SK-N-SH treated with all-trans-retinoic acid at 6 μM for 48 hours (cell line): ENCODE measurements at places on chromosomes 16 and 17.

- no peak for ATAC-seq
Measured at GRCh38 chr16:75074920-75075687, 41.5 kb downstream of the LDHD start.

GRCh38 chr16:57611706-57612105 lies 16.7 kb upstream of the ADGRG1 start:
- ATAC-seq: no peak

- peak; percentile 25; the same call in 1 of the 3 replicates for ATAC-seq
Measured at GRCh38 chr16:67822511-67822910, 15.8 kb downstream of the TSNAXIP1 start.

DNA sequence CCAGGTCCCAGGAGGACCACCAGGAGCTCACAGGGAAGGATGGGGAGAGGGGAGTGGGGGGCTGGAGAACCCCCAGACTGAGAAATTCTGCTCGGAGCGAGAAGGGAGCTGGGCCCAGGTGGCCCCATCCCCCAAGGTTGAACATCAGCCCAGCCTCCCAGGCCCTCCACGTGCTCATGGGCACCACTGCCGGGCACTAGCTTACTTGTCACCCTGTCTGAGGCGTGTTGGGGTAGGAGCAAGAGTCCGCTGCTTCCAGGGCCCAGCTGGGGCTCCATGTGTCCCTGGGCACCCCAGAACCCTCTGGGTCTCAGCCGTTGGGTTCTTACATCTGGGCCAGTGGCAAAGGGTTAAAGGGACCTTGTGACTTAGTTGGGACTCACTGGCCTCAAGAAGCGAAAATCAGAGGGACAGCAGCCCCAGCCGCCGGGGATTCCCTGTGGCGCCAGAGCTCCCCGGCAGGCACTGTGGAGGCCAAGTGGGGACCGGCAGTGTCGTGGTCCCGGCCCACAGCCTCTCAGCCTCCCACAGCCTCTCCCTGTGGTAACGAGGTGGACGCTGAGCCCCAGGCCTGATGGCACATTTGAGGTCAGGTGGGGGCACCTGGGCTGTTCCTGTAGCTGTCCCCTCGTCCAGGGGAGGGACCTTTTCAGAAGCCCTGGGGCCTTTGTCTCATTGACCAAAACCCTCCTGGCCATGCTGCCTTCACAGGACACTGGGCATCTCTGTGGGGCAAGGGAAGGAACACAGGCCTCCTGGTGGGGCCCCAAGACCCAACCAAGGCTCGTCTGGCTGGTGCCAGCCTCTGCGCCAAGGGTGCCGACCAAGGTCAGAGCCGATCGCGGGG lies 33.7 kb upstream of the CDH15 start:
- no peak for ATAC-seq

DNA sequence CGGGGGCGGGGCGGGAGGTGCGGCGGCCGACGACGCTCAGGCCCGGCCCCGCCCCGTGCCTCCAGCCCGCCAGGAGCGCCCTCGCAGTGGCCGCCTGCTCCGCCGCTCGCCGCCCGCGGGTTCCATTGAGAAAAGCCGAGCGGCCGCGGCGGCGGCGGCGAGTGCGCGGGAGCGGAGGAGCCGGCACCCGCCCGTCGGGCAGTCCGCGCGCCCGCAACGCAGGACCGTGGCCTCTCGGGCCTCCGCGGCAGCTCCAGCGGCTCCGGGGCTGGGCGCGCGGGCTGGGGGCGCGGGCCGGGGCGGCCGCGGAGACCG lies at the start of gene ZFPM1:
Gene ZFPM1, plus strand, starts transcription at position 64 of the 315 bp plus-strand sequence. CDS start 359 bp downstream, outside the sequence.
- no peak for ATAC-seq

GRCh38 chr16:86948046-86948445 lies 369.1 kb downstream of the C16orf95 start:
- no peak for ATAC-seq

DNA sequence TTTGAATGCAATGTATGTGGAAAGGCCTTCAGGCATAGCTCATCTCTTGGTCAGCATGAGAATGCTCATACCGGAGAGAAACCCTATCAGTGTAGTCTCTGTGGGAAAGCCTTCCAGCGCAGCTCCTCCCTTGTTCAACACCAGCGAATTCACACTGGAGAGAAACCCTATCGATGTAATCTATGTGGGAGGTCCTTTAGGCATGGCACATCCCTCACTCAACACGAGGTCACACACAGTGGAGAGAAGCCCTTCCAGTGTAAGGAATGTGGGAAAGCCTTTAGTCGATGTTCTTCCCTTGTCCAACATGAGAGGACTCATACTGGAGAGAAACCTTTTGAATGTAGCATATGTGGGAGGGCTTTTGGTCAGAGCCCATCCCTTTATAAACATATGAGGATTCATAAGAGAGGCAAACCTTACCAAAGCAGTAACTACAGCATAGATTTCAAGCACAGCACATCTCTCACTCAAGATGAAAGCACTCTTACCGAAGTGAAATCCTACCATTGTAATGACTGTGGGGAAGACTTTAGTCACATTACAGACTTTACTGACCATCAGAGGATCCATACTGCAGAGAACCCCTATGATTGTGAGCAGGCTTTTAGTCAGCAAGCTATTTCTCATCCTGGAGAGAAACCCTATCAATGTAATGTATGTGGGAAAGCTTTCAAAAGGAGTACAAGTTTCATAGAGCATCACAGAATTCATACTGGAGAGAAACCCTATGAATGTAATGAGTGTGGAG lies 24.7 kb downstream of the ZFP90 start:
- no peak for ATAC-seq

DNA sequence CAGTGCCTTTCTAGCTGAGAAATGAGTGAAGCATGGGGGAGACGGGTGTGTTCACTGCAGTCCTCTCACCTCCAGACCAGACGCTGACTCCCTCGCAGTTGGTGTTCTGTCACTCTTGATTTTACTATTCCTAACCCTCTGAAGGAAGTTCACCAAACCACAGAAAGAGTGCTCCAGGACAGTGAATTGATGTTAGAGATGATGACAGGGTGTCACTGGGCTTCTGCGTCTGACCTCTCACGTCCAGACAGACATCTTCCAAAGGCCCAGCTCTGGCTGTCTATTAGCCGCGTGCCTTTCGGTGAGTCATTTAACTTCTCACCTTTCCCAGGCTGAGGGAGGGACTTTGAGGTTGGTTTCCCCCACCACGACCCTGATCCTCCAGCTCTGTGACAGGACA lies 8.2 kb downstream of the CRAMP1 start:
- ATAC-seq: no peak

DNA sequence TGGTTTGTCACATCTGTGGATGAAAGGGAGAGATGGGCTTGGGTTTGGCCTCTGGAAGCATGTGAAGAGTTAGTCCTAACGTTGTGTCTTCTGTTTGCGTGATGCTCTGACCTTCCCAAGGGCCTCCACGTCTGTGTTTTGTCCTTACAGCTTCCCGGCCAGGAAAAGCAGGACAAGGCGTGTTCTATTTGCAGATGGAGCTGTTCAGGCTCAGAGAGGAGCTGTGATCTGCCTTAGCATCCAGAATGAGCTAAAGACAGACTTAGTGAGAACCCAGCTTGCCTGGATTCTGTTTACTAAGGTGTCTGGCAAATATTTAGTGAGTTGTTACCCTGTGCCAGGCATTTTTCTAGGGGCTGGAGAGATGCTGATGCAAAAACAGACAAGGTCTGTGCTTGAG lies 282.1 kb downstream of the CBLN1 start:
- ATAC-seq: no peak

DNA sequence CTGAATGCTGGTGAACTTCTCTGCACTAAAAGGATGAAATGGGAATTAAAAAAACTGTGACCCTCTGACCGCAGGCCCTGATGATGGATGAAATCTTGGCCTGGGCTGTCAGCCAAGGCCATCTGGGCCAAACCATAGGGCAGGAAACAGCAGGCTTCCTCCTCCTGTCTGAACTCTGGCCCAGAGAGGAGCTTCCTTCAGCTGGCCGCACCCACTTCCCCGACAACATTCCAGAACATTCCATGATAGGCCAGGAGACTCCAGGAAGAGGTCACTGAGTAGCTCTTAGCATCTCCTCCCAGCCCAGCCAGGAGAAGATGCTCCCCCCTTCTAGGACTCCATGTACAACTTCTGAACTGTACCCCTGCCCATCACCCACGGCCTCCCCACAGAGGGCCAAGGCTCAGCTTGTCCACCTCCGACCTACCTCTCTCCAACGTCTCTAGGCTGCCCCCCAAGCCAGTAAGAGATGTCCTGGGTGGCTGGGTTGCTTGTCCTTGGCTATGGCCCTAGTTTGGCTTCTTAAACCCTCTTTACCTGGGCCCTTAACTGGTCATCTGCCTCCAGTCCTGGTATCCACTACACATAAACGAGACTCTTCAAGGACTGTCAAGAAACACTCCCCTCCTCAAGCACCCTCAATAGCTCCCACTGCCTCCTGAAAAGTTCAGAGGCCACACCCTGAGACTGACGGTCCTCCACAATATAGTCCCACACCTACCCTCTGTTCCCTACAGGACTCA lies 1.7 kb downstream of the RPH3AL start:
- peak; percentile 75 for ATAC-seq

GRCh38 chr17:62919388-62919787 lies 46.6 kb upstream of the TANC2 start:
- no peak for ATAC-seq

DNA sequence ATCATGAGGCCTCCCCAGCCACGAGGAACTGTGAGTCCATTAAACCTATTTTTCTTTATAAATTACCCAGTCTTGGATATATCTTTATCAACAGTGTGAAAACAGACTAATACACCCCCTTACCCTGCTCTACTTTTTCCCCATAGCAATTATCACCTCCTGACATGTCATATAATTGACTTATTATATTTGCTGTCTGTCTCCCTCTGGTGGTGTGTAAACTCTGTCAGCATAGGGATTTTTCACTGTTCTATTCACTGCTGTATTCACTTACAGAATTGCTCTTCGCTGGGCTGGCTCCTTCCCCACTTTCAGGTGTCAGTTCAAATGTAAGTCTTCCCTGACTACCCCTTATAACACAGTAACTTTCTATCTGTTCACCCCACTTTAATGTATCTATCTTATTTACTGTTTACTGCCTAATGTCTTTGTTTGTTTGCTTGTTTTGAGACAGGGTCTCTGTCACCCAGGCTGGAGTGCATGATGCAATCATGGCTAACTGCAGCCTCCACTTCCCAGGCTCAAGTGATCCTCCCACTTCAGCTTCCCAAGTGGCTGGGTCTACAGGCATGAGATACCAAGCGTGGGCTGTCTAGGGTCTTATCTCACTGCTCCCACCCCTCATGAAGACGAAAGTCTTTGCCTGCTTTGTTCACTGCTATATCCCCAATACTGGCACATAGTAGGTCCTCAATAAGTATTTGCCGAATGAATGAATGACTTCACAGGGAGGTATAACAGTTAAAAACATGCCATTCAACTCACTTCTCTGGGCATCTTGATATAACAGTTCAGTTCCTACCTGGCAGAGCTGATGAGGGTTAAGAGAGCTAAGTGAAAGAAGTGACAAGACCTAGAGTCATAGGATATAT lies 52.4 kb upstream of the CDH3 start:
- ATAC-seq: no peak

GRCh38 chr17:50443505-50443974 lies 17.5 kb downstream of the ACSF2 start:
- peak; percentile 68 for ATAC-seq

GRCh38 chr16:74094514-74094913 lies 202.1 kb upstream of the PSMD7 start:
- no peak for ATAC-seq

GRCh38 chr16:89561884-89562599 lies 1.6 kb downstream of the RPL13 start:
- ATAC-seq: no peak

DNA sequence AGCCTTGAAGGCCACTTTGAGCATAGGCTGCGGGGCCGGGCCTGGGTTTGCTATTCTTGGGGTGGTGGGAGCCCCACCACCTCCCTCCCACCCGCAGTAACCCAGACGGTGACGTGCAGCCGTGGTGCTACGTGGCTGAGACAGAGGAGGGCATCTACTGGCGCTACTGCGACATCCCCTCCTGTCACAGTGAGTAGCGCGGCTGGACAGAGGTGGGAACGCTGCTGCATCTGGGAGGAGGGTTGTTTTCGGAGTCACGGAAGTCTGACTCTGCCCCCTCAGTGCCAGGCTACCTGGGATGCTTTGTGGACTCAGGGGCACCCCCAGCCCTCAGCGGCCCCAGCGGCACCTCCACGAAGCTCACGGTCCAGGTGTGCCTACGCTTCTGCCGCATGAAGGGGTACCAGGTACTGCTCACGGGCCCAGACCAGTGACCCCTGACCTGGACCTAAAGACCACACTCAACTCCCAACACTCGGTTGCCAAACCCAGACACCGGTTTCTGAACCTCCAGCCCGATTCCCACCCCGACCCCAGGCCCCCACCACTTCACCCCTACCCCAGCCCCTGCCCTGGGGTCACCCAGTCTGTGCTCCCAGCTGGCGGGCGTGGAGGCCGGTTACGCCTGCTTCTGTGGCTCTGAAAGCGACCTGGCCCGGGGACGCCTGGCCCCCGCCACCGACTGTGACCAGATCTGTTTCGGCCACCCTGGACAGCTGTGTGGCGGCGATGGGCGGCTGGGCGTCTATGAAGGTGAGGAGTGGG lies 2.1 kb downstream of the KREMEN2 start:
- no peak for ATAC-seq

DNA sequence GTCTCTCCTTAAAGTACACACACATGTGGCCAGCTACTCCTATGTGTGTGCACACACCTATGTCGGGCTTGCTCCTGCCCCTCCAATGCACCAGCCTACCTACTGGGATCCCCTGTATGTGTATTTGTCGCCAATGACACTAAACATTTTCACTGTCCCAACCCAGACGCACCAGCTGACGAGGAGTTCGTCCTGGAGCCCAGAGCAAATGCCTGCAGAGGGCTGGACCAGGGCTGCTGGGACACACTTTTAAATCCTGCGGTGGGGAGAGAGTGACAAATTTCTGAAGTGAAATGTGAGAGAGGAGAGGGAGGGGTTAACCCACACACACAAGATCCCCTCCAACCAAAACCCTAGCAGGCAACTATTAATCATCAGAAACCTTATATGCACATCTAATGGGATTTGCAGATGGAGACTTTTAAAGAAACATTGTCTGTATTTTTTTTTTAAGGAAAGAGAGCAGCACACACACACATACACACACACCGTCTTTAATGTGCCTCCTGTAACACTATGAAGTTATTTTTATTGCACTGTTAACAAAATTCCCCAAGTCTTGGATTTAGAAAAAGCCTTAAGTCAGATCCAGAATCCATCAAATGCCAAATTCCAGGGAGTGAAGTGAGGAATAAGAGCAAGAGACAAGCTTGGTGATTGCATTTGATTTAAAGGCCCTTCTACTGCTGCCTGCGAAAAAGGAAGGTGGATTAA lies at the start of gene MEOX1:
Gene MEOX1, minus strand, starts transcription at position 224 of the 714 bp plus-strand sequence. CDS start 388 bp downstream, outside the sequence.
- peak; percentile 87 for ATAC-seq

- 0 out of 3 replicates have a peak, but pooled peaks have one; percentile 30 for ATAC-seq
Measured at GRCh38 chr16:78437352-78437968, 338.0 kb downstream of the WWOX start.

DNA sequence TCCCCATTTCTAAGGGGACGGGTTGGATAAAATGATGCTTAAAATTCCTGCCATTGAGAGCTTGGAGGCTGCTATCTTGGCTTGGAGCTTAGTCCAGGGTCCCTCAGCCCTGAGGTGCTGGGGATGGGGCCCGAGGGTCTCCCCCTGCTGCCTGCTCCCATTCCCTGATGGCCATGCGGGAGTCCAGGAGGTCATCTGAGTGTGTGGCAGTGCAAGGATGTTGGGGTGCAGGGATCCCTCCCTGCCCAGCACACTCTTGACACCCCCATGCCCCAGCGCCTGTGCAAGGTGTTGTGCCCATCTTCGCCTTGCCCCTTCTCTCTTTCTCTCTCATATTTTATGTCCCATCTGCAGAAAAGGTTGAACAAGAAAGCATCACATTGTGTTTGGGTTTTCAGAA lies 90.4 kb downstream of the IRF8 start:
- no peak for ATAC-seq

- peak; percentile 58 for ATAC-seq
Measured at GRCh38 chr16:4369007-4369733, 2.5 kb upstream of the VASN start.

GRCh38 chr16:79823639-79824038 lies 223.1 kb upstream of the MAF start:
- no peak for ATAC-seq
